NCI-H510A (cell line): ENCODE measurements at places on chromosomes 7 and 10.

DNA sequence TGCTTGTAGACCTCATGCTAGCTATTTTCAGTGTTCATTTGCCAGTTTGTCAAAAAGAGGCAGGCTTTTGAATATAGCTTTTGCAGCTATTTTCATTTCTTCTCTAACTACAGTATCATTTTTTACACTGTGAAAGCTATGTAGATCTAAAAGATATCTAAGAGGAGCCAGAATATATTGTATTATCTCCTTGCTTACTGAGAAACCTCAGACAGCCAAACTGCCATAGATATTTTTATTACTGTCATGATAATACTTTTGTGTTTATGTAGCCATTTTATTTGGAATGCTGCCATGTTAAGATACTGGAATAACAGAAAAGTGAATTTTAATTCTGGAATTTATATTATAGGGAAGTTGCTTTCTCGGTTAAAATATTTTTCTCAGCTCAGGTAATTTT lies 37.2 kb downstream of the ANKIB1 start:
- no peak for DNase-seq

DNA sequence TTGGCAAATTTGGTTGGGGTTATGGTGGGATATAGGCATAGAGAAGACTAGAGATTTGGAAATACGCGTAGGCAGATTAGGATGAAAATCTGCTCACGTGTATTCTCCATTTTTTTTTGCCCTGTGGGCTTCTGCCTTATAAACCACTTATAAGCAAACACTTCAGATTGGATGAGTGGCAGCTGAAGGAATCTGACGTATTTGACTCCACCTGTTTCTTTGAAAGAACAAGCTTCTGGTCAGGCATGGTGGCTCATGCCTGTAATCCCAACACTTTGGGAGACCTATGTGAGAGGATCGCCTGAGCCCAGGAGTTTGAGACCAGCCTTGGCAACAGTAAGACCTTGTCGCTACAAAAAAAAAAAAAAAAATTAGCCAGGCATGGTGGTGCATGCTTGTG lies 5.1 kb downstream of the STK31 start:
- no peak for DNase-seq

DNA sequence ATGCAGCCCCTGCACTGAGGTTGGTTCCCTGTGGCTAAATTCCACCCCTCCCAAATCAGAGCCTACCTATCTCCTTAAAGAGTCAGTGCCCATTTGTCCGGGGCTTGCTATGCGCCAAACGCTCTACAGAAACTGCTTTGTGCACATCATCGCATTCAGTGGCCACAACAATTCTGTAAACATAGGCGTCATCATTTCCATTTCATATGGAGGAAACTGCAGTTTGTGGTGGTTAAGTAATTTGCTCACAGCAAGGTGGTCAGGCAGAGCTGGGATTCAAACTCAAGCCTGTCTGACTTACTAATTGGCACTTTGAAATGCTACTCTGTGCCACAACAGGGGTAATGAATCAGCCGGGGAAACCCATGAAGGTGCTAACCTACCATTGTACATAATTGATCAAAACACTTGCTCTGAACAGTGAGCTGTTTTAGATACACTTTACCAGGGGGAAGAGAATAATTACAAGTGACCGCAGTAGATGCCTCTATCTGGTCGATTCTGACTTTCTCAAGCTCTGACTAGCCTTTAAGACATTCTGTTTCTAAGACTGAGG lies 775.5 kb downstream of the LRMDA start:
- no peak for DNase-seq

- DNase-seq: no peak
Observed at GRCh38 chr10:24206926-24207325, 2.0 kb upstream of the KIAA1217 start.

DNA sequence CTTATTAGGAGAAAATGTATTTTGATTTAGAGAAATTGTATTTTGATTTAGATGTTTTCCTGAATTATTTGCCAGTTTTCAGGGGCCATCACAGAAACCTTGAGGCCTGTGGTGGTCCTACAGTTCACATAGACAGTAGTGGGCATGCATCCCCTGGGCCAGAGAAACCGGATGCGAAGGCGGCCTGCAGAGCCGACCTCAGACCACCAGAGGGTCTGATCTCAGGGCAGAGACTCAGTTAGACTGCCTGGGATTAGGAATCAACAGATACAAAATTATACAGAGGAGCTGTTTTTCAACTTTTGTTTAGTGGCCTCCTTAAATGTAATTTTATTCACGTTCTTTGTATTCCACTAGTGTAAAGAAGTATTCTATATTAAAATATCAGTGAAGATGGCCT lies 158.4 kb downstream of the PAXIP1 start:
- no peak for DNase-seq

- DNase-seq: peak; percentile 48
Observed at GRCh38 chr7:4753598-4754432, 21.6 kb upstream of the AP5Z1 start.

DNA sequence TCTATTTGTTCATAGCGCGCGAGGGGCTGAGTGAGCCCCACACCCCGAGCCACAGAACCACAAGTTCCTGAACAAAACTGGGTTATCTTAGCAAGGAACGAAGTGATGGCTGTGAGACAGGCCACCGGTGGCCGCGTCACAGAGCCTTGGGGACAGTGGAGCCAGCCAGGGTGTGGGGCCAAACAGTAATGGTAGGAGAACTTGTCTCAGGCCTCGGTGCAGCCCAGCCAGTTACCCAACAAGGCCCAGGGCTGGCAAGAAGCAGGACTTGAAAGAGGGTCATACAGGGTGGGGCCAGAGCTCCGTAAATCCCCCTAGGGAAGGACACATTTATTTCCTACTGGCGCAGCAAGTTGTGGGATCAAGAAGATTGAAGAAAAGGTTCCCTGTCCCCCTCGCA lies 39.4 kb upstream of the TNS3 start:
- no peak for DNase-seq

- no peak for DNase-seq
Observed at GRCh38 chr7:51639661-51640334, 323.2 kb upstream of the COBL start.
